ENCODE measurements at places on chromosomes 12 and 14.
A peak's percentile ranks its signal among the peaks of the same experiment; 100 is the strongest.

- DNase-seq = no peak
Measured at GRCh38 chr14:100911665-100912316, 8.3 kb upstream of the RTL1 start.

DNA sequence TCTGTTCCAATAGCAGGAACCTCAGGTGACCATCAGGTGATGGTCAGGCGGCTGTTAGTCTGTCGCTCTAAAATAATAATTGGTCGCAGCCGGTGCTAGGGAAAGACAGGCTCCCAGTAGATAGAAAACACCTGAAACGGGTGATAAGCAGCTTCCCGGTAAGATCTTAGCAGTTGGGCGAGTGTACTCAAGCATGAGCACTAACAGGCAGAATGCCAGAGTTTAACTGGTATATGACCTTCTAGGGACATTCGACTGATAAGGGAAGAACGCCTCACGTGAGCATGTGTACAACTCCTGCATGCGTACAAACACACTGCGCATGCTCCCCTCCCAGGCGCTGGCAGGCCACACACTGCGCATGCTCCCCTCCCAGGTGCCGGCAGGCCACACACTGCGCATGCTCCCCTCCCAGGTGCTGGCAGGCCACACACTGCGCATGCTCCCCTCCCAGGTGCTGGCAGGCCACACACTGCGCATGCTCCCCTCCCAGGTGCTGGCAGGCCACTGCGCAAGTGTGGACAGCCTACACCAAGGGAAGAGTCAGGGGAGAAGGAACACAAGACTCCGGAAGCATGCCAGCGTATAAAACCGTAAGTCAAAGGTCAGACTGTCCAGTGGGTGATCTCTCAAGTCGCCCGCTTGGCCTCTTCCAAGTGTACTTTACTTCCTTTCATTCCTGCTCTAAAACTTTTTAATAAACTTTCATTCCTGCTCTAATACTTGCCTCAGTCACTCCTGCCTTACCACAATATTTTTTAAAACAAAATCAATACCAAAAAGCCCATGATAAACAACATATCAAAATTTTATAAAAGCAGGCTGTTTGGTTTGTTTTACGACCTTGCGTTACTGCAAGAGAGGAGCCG lies 24.5 kb downstream of the GPRC5D start:
- DNase-seq = peak; percentile 9

GRCh38 chr12:124531281-124531745 lies 36.1 kb downstream of the NCOR2 start:
- DNase-seq = no peak

- no peak for DNase-seq
Measured at GRCh38 chr12:19924360-19924759, 444.0 kb upstream of the PDE3A start.

GRCh38 chr14:83006121-83006670 lies 1472.5 kb upstream of the SEL1L start:
- DNase-seq = no peak

- no peak for DNase-seq
Measured at GRCh38 chr14:103030741-103031565, 26.4 kb downstream of the CDC42BPB start.

- DNase-seq = no peak
Measured at GRCh38 chr12:80935111-80935510, 2.6 kb downstream of the LIN7A start.

- no peak for DNase-seq
Measured at GRCh38 chr12:118271770-118272417, 100.8 kb downstream of the TAOK3 start.

- no peak for DNase-seq
Measured at GRCh38 chr14:59424341-59425071, 40.7 kb downstream of the GPR135 start.

- DNase-seq = no peak
Measured at GRCh38 chr14:83864106-83864505, 1665.8 kb upstream of the FLRT2 start.

DNA sequence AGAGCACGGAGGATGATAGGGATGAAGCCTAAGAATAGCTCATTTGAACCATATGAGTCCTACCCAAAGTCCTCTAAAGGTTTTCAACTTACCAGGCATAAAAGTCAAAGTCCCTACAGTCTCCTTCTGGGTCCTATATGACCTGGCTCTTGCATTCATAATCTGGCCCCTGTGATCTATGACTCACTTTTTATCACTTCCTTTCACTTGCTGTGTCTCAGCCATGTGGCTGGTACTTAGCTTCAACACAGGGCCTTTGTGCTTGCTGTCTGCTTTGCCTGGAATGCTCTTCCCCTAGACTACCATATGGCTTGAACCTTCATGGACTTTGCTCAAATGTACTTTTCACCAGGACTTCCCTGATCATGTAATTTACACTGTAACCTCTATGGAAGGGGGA lies 137.6 kb upstream of the TMTC1 start:
- no peak for DNase-seq

GRCh38 chr14:89138846-89139245 lies 278.2 kb downstream of the FOXN3 start:
- DNase-seq = no peak

- no peak for DNase-seq
Measured at GRCh38 chr14:98244966-98245569, 1026.9 kb downstream of the BCL11B start.

- no peak for DNase-seq
Measured at GRCh38 chr14:96417254-96417653, 25.3 kb downstream of the AK7 start.

GRCh38 chr12:3728686-3729085 lies 24.2 kb downstream of the CRACR2A start:
- DNase-seq = no peak

DNA sequence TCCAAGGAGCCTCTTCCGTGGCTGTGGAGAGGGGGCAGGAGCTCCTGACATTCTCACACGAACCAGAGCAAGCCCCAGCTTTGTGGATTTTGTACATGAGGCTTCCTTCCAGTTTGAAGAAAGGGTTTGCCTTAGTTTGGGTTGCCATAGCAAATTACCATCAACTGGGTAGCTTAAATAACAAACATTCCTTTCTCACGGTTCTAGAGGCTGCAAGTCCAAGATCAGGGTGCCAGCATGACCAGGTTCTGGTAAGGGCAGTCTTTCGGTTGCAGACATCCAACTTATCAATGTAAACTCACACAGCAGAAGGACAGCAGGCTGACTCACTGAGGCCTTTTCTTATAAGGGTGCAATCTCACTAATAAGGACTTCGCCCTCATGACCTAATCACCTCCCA lies 25.9 kb upstream of the STAB2 start:
- no peak for DNase-seq

GRCh38 chr14:97057238-97058073 lies 260.3 kb downstream of the VRK1 start:
- DNase-seq = no peak

DNA sequence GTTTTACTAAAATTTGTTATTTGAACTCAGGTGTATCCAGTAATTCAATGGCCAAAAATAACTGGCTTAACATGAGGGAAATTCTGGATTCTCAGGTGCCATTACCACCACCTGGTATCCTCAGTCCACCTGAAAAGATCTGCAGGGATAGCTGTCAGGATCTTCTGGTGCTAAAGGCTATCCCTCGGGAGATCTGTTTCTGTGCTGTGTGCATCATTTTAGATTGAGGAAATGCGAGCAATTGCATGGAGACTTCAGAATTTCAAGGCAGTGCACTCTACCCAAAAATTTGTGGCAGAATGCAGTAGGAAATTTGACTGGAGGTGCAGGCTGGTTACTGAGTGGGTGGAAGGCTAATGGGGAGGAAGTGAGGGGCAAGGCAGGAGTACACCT lies 26.4 kb downstream of the ZCCHC8 start:
- DNase-seq = no peak

GRCh38 chr12:67572492-67572891 lies 76.1 kb upstream of the DYRK2 start:
- no peak for DNase-seq

- no peak for DNase-seq
Measured at GRCh38 chr14:50335389-50335788, 23.3 kb downstream of the DMAC2L start.

DNA sequence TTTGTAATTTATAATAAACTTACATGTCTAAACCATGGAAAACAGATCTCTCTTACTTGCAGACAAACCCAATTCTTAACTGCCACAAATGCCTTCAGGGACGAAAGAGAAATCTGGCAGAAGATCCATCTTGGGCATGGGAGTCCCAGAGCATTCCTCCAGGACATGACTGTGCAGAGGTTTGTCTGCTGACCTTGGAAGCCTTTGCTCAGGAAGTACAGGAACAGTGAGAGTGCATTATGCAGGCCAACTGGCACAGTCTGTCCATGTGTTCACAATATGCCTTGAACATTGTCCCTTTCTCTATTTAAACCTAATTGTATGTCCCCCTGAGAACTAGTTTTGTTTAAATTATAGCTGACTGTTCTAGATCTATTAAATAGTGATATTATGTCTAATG lies 467.1 kb downstream of the ATP23 start:
- no peak for DNase-seq

- DNase-seq = no peak
Measured at GRCh38 chr12:3523058-3523457, 32.1 kb downstream of the PRMT8 start.

DNA sequence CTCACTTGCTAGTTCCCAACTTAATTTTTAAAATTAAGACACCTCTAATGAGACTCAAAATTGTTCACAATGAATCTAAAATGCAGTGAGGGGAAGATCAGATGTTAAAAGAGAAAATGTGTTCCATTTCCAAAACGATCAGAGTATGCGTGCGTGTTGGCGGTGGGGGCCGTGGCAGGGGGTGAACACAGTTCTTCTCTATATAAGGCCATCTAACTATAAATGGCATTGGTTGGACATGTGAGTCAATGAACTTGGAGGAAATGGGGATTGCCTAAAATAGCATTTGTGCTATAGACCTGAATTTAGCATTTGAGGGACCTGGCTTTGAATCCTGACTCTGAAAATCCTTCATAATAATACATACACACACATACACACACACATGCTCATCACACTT lies 149.4 kb downstream of the FOXN3 start:
- DNase-seq = no peak

GRCh38 chr14:44339231-44339630 lies 167.9 kb downstream of the FSCB start:
- DNase-seq = no peak

DNA sequence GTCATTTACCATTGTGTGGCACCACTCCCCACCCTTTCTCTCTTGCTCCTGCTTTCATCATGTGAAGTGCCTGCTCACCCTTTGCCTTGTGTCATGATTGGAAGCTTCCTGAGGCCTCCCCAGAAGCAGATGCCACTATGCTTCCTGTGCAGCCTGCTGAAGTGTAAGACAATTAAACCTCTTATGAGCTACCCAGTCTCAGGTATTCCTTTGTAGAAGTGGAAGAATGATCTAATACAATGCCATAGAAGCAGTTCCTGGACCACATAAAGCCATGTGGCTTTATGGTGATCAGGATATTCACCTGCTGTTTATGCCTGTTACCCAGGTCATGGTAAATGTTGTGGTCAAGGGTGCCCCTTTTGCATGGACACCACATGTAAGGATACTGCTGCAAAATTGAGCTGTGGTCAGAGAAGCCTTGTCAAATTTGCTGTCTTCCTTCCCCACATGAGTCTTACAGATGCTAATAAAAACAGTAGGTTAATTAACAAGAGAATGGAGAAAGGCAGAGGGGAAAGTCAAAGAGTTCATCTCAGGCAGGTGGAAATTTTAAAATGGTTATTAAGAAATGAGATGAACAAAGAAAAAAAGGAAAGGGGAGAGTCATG lies 112.8 kb upstream of the IFNG-AS1 start:
- DNase-seq = no peak

GRCh38 chr14:61290701-61291100 lies 9.6 kb upstream of the TMEM30B start:
- DNase-seq = no peak

GRCh38 chr12:77940011-77940423 lies 109.3 kb downstream of the NAV3 start:
- no peak for DNase-seq

DNA sequence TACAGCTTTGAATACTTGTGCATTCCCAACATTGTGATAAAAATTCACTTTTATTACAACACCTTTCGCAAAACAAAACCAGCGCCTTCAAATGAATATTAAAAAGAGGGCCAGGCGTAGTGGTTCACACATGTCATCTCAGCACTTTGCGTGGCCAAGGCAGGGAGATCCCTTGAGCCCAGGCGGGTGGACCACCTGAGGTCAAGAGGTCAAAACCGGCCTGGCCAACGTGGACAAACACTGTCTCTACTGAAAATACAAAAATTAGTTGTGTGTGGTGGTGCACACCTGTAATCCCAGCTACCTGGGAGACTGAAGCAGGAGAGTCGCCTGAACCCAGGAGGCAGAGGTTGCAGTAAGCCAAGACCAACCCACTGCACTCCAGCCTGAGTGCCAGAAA lies 42.8 kb downstream of the HNRNPC start:
- DNase-seq = no peak

- DNase-seq = no peak
Measured at GRCh38 chr14:28488684-28489083, 277.9 kb upstream of the FOXG1 start.

- DNase-seq = no peak
Measured at GRCh38 chr12:32489070-32489469, 89.7 kb downstream of the FGD4 start.

GRCh38 chr12:57027011-57027804 lies 10.9 kb upstream of the TAC3 start:
- no peak for DNase-seq

DNA sequence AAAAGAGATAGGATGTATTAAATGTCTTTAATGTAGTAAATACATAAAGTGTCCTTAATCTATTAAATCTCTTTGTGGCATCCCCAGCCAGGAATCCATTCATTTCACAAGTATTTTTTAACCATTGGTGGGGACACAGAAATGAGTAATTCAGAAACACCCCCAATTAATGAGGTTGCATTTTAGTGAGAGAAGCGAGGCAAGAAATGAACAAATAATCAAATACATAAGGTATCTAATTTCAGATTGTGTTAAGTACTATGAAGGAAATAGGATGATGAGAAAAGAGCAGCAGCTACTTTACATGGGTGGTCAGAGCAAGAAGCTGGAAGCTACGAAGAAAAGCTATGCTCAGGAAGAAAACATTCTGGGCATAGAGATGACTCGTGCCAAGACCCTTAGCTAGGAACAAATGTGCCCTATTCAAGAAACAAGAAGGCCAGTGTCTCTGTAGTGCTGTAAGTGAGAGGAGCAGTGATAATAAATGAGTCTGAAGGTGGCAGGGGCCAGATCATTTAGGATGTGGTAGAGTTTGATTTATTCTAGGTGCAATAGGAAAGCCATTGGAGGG lies 60.5 kb upstream of the IGF1 start:
- DNase-seq = no peak

- no peak for DNase-seq
Measured at GRCh38 chr14:105091517-105092170, 26.4 kb upstream of the GPR132 start.

GRCh38 chr12:58668871-58669270 lies 251.4 kb downstream of the LRIG3 start:
- no peak for DNase-seq
